Inflammatory macrophage (primary cell): ENCODE measurements at places on chromosomes 6 and 20.

DNA sequence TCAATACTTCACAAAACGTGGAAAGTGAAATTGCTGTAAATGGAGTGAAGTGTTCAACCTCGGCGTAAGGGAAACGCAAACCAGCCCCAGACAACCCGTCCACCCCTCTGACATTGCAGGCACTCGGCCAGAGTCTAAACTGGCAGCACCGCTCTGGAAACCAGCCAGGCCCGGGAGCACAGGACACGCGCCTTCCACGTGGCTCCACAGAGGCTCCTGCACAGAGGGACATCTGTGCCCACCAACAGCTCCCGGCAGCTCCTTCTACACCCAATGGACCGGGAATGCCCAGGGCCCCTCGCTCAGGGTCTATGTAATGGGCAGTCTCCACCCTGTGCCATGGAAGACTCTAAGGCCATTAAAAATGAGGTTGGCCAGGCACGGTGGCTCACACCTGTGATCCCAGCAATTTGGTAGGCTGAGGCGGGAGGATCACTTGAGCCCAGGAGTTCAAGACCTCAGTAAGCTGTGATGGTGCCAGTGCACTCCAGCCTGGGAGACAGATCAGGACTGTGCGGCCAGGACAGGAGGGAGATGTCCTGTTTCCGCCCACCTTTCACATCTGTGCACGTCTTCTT lies 3.4 kb upstream of the HELZ2 start:
- DNase-seq, result no peak

GRCh38 chr20:2984956-2985661 lies 58.3 kb upstream of the GNRH2 start:
- DNase-seq, result peak; percentile 21

GRCh38 chr6:100691972-100692371 lies 189.2 kb downstream of the ASCC3 start:
- DNase-seq, result no peak

DNA sequence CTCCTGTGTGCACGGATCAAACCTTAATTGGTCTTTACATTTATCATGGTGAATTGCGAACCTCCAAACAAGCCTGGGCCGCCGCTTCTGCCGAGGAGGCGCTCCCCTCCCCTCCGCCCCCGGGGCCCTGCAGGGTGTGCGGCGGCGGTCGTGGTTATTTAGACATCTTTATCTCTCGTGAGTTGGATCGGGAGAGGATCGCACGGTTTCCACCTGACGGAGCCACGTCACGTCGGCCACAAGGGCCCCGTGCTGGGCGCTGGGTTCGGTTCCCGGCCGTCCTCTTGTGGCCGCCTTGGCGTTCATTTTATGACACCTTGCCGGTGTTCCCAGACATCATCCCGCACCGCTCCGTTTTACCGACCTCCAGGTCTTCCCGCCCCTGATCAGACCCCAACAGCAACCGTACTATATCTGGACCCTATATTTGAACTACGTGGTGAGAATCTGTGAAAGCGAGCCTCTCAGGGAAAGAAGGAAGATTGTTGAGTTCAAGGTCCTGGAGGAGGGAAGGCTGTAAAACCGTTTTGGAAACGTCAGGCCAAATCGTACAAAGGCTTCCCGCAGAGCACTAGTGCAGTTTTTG lies 1.3 kb upstream of the CNR1 start:
- DNase-seq, result no peak

GRCh38 chr20:38392356-38392755 lies 42.8 kb downstream of the SNHG17 start:
- DNase-seq, result no peak

GRCh38 chr6:18260448-18261106 lies 3.8 kb downstream of the DEK start:
- DNase-seq, result peak; percentile 92

- no peak for DNase-seq
Measured at GRCh38 chr6:55014321-55015088, 159.8 kb upstream of the HCRTR2 start.

DNA sequence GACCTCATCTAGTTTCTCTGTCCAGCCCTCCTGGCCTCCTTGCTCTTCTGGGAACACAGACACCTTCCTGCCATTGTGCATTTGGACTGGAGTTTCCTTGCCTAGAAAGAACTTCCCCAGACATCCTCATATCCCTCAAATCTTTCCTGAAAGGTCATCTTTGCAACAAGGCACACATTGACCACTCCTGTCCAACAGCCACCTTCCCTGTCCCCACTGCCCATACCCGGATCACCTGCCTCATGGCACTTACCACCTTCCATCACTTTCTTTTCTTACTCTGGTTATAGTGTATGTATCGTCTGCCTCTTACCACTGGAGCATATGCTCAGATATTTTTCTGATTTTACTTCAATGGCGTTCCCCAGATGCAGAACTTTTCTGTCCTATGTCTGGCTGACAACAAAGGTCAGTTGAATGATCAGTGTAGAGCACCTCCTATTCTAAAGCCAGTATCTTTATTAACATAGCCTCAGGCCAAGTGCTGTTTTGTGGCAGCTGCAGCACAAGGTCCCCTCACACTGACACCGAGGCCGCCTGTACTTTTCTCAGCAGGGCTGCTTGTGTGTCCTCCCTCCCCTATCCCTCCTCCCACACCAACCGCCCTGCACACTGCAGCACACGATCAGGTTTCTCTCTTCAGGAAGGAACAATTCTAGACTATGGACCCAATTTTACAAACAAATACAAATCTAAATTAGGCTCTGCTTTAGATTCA lies 4.1 kb downstream of the HLA-C start:
- DNase-seq, result no peak

DNA sequence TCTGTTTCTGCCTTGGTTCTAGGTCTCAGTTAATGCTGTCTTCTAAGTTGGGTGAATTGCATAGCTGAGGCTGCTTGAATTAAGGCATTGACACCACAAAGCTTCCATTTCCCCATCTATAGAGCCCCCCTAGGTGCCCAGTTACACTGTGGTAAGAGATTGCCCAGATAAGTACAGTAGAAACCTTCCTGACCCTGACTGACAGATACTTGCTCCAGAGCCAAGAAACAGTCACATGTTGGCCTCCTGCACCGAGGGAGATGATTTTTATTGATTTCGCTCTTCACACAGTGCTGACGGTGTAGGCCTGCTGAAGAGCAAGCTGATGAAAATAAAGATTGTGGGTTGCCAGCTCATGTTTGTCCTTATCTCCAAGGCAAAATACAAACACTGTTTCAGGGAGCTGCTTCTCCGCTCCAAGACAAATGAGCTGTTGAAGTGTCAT lies 67.9 kb downstream of the TRMT11 start:
- no peak for DNase-seq

DNA sequence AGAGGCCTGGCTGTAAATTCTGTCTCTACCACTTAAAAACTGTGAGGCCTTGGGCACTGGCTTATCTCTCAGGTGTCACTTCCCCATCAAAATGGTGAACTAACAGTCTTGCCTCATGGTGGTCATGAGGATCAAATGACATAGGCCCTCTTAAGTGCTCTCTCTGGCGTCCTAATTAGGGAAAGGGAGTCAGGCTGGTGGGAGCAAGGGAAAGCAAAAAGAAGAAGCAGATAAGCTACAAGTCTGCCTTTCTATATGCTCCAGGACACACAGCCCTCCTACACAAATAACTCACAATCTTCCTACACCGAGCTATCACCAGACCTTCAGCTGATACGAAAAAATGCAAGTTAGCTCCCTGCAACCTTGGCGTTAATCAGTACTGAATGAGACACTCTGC lies 19.5 kb upstream of the SLC22A16 start:
- peak; percentile 91 for DNase-seq

DNA sequence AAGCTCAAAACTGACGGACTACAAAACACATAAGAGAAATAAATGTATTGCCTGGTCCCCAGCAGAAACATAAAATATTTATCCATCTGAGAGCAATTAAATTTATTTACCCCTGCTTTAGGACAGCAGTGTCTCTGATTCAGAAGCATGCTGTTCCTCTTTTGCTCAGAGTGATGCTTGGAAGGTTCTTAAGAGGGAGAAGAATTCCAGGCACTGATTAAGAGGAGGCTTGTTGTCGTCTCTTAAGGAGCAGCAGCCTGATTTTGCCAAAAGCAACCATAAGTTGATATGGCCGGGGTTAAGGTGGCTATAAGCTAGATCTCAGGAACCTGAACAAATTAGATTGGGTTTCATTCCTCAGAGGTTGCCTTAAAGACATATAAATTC lies 25.8 kb downstream of the CAP2 start:
- DNase-seq, result no peak

DNA sequence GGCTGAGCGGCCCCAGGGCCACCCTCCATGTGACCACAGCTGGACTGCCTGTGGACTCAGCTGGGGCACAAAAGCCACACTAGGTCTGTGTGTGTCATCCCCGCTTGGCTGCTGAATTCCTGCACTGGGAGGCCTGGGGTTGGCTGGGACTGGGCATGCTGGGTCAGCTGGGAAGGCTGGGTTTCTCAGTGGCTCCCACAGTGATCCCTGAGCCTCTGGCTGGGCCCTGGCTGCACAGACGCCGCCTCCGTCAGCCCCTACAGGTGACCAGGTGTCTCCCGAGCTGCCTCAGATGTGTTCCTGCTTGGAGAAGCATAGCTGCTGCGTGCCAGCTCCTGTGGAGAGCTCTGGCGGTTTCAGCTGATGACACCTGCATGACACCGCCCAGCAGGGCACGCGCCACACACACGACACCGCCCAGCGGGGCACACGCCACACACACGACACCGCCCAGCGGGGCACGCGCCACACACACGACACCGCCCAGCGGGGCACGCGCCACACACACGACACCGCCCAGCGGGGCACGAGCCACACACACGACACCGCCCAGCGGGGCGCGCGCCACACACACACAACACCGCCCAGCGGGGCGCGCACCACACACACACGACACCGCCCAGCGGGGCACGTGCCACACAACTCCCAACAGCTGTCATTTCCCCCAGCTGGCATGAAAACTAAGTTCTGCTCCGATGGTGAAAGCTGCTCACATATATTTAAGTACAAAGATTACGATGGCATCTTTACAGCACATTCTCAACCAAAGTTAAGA lies 88.8 kb downstream of the TAF4 start:
- DNase-seq, result no peak

DNA sequence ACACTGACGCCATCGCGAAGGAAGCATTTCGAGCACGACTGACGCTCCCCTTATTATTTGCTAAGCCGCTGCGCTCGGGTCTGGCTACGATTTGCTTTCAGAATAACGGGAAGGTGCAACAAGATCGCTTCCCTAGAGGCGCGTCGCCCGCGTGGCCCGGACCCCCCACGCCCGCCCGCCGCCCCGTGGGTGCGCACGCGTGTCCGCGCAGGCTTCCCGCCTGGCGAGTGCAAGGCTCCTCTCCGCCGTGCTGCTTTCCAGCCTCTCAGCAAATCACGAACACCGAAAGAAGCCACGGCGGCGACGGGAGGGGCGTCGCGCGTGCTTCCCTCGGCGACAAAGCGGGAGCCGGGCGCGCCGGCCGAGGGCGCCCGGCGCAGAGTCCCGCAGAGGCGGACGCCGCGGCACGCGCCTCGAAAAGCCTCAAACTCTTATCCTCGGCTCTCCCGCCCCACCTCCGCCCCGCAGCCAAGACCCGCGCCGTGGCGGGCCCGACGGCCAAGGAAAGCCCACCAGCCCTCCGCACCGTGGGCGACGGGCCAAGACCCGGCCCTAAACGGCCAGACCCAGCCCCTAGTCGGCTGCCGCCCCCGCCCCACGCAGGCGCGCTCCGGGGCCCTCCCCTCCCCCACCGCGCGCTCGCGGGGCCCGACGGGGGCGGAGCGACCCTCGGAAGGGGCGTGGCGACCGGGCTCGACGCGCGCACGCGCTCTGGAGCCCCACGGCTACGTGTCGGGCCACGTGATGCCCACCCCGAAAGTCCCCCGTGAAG lies 987 bp upstream of the QKI start:
- DNase-seq, result peak; percentile 95

GRCh38 chr6:31113861-31114540 lies 599 bp upstream of the PSORS1C1 start:
- DNase-seq, result no peak

DNA sequence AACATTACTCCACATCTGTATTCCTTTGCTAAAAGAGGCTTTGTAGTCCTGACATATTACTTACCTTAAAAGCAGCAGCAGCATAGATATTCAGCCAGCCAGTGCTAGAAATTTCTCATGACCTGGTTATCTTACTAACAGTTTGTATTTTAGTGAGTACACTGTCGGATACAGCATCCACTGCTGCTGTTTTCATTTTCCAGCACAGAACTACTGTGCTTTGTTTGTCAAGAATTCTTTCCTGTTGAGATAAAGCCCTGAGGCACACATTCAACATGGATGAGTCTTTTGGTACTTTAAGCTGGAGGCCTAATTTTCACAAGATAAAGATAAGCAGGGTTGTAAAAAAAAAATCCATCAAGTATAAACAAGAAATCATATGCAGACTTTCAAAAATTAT lies 311.2 kb upstream of the OPRM1 start:
- DNase-seq, result no peak

- DNase-seq, result no peak
Measured at GRCh38 chr6:24053057-24053456, 73.0 kb upstream of the NRSN1 start.
